HepG2 (cell line): ENCODE measurements at places on chromosomes 11 and 22. TPM values are rescaled to one million over a fixed set of nuclear protein-coding genes. Genes with fewer than 3 reads are reported as not detected.

KDM4D gene
- polyA plus RNA-seq = 0.96 and 1.4 TPM in 2 replicates

UPK3A gene
- 12.2 and 13.8 TPM in 2 replicates for polyA plus RNA-seq

FERMT3 gene
- 0.16 and 0.29 TPM in 2 replicates for polyA plus RNA-seq

BAIAP2L2 gene
- polyA plus RNA-seq = 7.5 and 8.4 TPM in 2 replicates

C11orf65 gene
- 0.38 TPM in 1 of 2 replicates, not detected in the other for polyA plus RNA-seq

C22orf31 gene
- polyA plus RNA-seq = not detected in 2 replicates

GRM5 gene
- polyA plus RNA-seq = not detected in 2 replicates

HINFP gene
- 21.4 and 27.5 TPM in 2 replicates for polyA plus RNA-seq

SLC22A9 gene
- 11.7 and 21.9 TPM in 2 replicates for polyA plus RNA-seq

GLYAT gene
- not detected in 2 replicates for polyA plus RNA-seq

TYMP gene
- polyA plus RNA-seq = 4.3 and 7.5 TPM in 2 replicates

PNPLA3 gene
- 19.8 and 24.1 TPM in 2 replicates for polyA plus RNA-seq

PTPRCAP gene
- 0.56 and 0.70 TPM in 2 replicates for polyA plus RNA-seq

BTG4 gene
- not detected in 2 replicates for polyA plus RNA-seq

QSER1 gene
- polyA plus RNA-seq = 7.2 and 8.9 TPM in 2 replicates

CLCF1 gene
- polyA plus RNA-seq = 0.78 and 0.80 TPM in 2 replicates

ELF5 gene
- polyA plus RNA-seq = 0.21 and 0.51 TPM in 2 replicates

IGSF9B gene
- polyA plus RNA-seq = not detected in 2 replicates

POU2AF2 gene
- polyA plus RNA-seq = 0.11 and 0.12 TPM in 2 replicates

ABCG4 gene
- polyA plus RNA-seq = not detected in 2 replicates

RCOR2 gene
- 8.3 and 9.1 TPM in 2 replicates for polyA plus RNA-seq

SHISAL1 gene
- polyA plus RNA-seq = not detected in 2 replicates

APOBEC3B gene
- 4.3 and 6.7 TPM in 2 replicates for polyA plus RNA-seq

EML3 gene
- polyA plus RNA-seq = 12.3 and 16.6 TPM in 2 replicates

SLC17A6 gene
- not detected in 2 replicates for polyA plus RNA-seq

LDLRAD3 gene
- polyA plus RNA-seq = 0.50 and 0.67 TPM in 2 replicates

RPUSD4 gene
- polyA plus RNA-seq = 51.6 and 52.9 TPM in 2 replicates

NECTIN1 gene
- 3.9 and 4.7 TPM in 2 replicates for polyA plus RNA-seq

SLC43A3 gene
- 2.6 and 4.2 TPM in 2 replicates for polyA plus RNA-seq

OR5A1 gene
- polyA plus RNA-seq = not detected in 2 replicates

VSIG2 gene
- 2.7 and 3.5 TPM in 2 replicates for polyA plus RNA-seq

ACR gene
- polyA plus RNA-seq = 0.15 and 0.29 TPM in 2 replicates

DUSP8 gene
- polyA plus RNA-seq = 8.0 and 15.4 TPM in 2 replicates

C1QTNF5 gene
- 0.86 TPM in 2 replicates for polyA plus RNA-seq

GSTT2B gene
- 3.6 and 3.9 TPM in 2 replicates for polyA plus RNA-seq

IFITM10 gene
- polyA plus RNA-seq = 0.13 and 0.22 TPM in 2 replicates

TMEM225 gene
- polyA plus RNA-seq = not detected in 2 replicates

SMTNL1 gene
- polyA plus RNA-seq = 0.04 TPM in 1 of 2 replicates, not detected in the other

OR5P2 gene
- polyA plus RNA-seq = not detected in 2 replicates

CD3G gene
- not detected in 2 replicates for polyA plus RNA-seq

MRGPRX4 gene
- polyA plus RNA-seq = 0.12 and 0.18 TPM in 2 replicates

HEPHL1 gene
- 0.05 and 0.10 TPM in 2 replicates for polyA plus RNA-seq

TBX10 gene
- 1.7 and 3.1 TPM in 2 replicates for polyA plus RNA-seq

KRTAP5-5 gene
- polyA plus RNA-seq = not detected in 2 replicates

RIMBP3B gene
- polyA plus RNA-seq = not detected in 2 replicates

RBMXL2 gene
- not detected in 2 replicates for polyA plus RNA-seq

LRRC74B gene
- polyA plus RNA-seq = not detected in 2 replicates

FAT3 gene
- polyA plus RNA-seq = not detected in 2 replicates

LYVE1 gene
- polyA plus RNA-seq = 0.82 and 1.2 TPM in 2 replicates

CSKMT gene
- 7.6 and 9.8 TPM in 2 replicates for polyA plus RNA-seq

CATSPER1 gene
- polyA plus RNA-seq = 0.04 and 0.17 TPM in 2 replicates

OR51I1 gene
- polyA plus RNA-seq = 0.09 TPM in 1 of 2 replicates, not detected in the other

ANKRD49 gene
- polyA plus RNA-seq = 11.5 and 14.3 TPM in 2 replicates

PARVG gene
- not detected in 2 replicates for polyA plus RNA-seq

KLHL35 gene
- not detected in 2 replicates for polyA plus RNA-seq

CARNS1 gene
- polyA plus RNA-seq = 0.01 TPM in 1 of 2 replicates, not detected in the other

PDGFB gene
- 10.1 and 12.8 TPM in 2 replicates for polyA plus RNA-seq

PRG2 gene
- not detected in 2 replicates for polyA plus RNA-seq

MUC5AC gene
- under 0.01 TPM in 2 replicates for polyA plus RNA-seq
